Stimulated activated effector memory CD8-positive, alpha-beta T cell treated with anti-CD3 and anti-CD28 coated beads, Interleukin-12 subunit alpha, Interleukin-12 subunit beta, amount 100 ng/mL, for 72 hours (primary cell): ENCODE measurements at places on chromosomes 5 and 9.

DNA sequence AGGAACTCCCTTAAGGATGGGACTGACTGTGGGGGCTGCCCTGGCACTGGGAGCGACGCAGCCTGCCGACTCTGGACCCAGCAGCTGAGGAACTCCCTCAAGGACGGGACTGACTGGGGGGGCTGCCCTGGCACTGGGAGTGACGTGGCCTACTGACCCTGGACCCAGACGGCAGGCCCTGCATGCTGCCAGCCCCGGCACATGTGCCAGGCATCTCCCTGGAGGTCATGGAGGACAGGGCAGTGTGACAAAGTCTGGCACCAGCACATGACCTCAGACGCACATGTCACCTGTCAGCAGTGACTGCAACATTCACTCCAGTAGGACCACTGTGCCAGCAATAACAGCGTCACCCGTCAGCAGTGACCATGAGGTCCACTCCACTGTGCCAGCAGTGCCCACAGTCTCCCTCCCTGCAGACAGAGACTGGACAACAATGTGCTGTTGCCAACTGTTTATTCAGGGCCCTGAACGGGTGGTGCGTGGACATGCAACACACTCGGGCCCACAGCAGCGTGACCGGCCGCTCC is 4.5 kb downstream of the FBXW5 start:
- DNase-seq, result no peak

GRCh38 chr5:143403334-143403592 is 223 bp downstream of the NR3C1 start:
- DNase-seq, result no peak

DNA sequence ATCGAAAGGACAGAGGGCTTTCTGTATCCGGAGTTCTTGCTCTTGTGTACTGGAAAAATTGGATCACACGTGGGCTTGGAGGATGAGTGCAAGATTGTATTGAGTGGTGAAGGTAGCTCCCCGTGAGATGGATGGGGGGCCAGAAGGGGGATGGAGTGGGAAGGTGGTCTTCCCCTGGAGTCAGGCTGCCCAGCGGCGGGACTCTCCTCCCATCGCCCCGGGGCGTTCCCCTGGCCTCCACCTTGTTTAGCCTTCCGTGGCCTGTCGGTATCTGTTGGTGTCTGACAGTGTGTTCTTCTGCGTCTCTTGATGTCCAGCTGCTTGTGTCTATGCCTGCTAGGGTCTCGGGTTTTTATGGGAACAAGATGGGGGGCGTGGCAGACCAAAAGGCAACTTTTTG is 54.6 kb upstream of the GABRA6 start:
- DNase-seq, result no peak

DNA sequence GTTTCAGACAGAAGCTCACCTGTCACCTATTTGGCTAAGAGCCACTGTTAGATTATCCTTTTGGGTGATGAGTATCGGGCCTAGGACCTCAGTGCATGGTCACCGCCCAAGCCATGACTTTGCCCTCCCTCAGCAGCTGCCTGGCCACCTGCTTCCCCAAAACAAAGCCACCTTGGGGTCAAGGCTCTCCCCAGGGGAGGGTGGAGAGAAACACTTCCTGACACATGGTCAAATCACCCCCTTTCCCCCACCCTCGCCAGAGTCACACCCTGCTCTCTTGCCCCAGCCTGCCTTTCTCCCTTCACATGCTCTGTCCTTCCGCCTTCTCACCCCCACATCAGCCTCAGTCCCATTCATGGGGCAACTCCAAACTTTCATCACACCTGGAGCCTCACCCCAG is 1.7 kb upstream of the HBEGF start:
- DNase-seq, result no peak

DNA sequence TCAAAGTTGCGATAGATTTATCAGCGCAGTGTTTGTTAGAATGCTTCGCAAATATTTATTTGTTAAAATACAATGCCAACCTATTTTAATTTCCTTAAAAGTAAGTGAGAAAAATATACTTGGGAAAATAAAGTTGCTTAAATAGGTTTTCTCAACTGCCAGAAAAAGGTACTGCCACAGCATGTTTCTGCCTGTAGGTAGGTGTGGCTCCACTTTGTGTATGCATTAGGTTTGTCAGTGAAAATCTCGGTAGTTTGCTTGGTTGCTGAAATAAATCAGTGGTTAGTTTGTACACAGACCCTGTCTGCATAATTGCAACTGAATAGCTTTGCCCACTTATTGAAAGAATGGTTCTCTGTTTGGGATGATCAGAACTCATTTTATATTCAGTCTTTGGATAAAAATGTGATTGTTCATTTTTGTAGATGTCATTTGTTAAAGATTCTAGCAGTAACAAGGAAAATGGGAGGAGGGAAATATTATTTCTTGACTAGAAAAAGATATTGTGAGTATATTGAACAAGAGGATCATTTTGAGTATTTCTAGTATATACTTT is 25.7 kb downstream of the C9orf85 start:
- no peak for DNase-seq

DNA sequence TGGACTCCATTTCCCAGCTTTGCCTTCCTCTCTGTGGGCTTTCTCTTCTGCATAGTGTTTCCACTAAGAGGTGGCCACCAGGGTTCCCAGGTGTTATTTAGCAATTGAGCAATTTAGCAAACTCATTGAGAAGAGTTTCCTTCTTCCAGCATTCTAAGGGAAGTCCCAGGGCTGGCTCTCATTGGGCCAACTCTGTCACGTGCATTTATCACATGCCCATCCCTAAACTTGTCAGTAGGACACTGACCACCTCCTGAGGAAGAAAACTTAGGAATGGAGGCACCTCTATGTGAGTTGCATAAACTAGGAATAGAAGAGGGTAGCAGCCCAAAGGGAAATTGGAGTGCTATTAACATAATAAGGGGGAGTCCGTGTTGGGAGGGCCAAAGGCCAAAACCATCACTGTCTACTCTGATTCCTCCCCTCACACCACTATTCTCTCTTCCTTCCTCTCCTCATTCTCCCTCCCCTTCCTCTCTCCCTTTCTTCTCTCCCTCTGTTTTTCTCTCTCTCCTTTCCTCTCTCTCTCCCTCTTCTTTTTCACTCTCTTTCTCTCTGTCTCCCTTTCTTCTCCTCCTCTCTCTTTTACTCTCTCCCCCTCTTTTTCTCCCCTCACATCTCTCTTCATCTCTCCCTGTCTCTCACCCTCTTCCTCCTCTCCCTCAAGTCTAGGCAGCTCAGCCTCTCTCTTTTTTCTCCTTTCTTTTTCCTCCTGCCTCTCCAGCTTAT is 213.4 kb downstream of the PALM2AKAP2 start:
- no peak for DNase-seq

DNA sequence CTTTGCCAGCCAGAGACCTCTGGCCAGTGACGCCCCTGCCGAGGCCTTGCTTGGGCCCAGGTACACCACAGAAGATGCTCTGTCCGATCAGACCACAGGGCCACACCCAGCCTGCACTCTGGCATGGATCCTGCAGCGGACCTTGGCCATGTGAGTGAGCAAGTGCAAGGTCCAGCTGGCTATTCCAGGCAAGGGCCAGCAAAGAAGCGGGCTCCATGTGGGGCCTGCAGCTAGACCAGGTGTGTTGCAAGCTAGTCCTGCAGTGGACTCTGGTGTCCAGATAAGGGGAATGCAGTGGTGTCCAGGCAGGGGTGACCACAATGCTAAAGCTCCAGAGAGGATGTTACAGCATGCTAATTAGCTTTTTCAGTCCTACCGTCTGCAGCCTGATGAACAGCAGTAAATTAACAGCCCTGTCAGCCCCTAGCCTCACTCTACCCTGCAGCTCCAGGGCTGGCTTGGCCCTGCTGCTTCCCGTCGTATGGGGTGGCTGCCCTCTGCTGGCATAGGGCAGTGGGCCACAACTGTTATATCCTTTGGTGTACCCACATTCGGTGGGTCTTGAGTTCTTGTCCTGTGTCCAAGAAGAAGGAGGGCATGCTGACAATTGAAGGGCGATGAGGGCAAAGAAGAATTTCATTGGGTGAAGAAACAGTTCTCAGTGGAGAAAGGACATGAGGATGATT is 284.5 kb upstream of the POU5F2 start:
- no peak for DNase-seq

GRCh38 chr5:28346696-28347095 is 1308.3 kb upstream of the CDH9 start:
- DNase-seq, result no peak

- DNase-seq, result no peak
These were observed 161.9 kb upstream of the ACOT12 start for GRCh38 chr5:81555865-81556264.

DNA sequence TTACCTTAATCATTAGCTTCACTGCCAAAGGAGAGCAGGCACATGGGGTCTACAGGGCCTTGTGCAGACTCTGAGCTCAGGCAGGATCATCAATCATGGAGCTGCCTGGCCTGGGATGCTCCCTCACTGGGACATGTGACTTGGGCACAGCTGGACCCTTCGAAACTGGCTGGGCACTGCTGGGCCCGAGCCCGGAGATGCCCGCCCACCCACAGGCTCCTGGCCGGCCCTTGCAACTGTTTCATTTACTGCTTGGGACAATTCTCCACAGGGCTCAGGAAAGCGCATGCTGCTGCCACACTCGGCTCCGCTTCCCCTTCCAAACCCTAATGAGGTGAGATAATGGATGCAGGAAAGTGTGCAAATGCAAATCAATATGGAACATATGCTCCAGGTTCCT is 387.5 kb downstream of the TRIM36 start:
- DNase-seq, result no peak

- no peak for DNase-seq
These were observed 92.4 kb upstream of the ANXA1 start for GRCh38 chr9:73059247-73059646.

GRCh38 chr9:79583952-79584654 is 12.3 kb downstream of the TLE4 start:
- DNase-seq, result no peak

DNA sequence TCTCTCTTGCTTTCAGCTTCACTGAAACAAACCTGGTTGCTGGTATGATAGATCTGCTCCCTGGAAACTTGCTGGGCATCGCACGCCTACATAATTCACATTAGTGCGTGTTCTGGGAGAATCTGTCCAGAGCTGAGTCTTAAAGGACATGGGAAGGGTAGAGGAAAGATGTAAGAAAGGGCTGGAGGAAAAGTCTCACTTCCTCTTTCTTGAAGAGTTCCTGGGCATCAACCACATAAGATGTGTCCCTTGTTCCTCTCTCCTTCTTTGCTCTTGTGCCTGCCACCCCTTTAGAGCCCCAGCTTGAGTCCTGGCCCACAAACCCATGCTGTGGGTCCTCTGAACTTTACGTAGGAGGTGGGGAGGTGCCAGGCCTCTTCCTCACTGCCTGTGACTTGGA is 205.3 kb upstream of the PANK3 start:
- DNase-seq, result no peak

- no peak for DNase-seq
These were observed 47.0 kb downstream of the SH3GL2 start for GRCh38 chr9:17625644-17626388.

DNA sequence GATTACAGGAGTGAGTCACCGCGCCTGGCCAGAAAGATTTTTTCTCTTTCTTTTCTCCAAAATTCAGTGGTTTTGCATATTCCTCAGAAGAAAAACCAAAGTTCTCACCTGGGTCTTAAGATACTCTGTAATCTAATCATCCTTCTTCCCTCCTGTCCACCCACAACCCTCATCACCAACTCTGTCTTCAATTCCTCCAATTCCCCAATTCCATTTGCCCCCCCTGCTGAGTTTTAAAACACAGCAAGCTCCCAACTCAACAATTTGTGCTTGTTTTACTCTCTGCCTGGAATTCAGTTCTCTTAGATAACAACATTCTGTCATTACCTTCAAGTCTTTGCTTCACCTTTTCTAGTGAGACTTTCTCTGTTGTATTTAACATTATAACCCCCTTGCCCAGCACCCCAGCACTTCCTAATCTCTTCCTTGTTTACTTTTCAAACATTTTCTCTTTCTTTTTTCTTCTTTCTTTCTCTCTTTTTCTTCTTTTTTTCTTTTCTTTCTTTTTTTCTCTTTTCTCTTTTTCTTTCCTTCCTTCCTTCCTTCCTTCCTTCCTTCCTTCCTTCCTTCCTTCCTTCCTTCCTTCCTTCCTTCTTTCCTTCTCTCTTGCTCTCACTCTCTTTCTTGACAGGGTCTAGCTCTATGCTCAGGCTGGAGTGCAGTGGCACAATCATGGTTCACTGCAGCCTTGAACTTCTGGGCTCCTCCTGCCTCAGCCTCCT is 7.8 kb downstream of the TEX48 start:
- no peak for DNase-seq

DNA sequence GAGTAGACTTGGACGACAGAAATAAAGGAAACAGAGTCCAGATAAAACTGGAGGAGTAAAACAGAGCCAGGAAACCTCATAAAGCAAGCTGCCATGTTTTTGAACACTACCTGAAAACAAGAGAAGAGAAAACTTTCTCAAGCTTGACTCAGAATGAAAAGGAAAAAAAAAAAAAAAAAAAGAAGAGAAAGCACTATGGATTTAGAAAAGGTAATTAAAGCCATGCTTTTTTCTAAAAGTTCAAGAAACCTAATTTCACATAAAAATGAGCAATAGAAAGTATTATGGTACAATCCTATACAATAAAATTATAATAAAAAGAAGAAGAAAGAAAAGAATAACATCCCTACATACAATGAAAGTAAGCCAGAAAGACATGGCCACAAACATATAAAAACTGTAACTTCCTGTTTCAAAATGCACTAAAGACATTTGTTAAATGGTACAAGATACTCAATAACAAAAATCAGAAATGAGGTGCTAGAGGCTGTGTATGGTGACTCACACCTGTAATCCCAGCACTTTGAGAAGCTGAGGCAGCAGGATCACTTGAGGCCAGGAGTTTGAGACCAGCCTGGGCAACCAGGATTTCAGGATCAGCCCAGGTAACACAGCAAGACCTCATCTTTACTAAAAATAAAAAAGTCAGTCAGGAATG is 129.5 kb downstream of the SIL1 start:
- no peak for DNase-seq

GRCh38 chr9:18921366-18922075 is 111.5 kb downstream of the SAXO1 start:
- no peak for DNase-seq

DNA sequence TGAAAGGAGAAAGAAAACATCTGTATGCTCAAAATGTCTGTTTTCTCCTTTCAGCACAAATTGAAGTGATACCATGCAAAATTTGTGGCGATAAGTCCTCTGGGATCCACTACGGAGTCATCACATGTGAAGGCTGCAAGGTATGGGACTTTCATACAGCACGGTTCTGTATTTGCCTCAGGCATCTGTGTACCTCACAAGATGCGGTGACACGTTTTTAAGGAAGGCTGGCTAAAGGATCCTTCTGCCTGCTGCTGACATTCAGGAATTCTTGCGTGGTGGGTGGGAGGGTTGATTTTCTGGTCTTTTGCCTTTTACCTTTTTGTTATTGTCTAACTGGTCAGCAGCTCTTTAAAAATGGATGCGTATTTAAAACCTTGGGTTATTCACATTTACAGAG is 133.1 kb downstream of the RORB start:
- no peak for DNase-seq

GRCh38 chr9:90460220-90460619 is 182.4 kb downstream of the DIRAS2 start:
- DNase-seq, result no peak

- DNase-seq, result no peak
These were observed 22.9 kb upstream of the ASS1 start for GRCh38 chr9:130421802-130422276.

- no peak for DNase-seq
These were observed 227.3 kb downstream of the KDM4C start for GRCh38 chr9:6984941-6985578.

- no peak for DNase-seq
These were observed 176.0 kb upstream of the ZNF608 start for GRCh38 chr5:124922255-124922975.

- DNase-seq, result no peak
These were observed 89.1 kb upstream of the SPDL1 start for GRCh38 chr5:169494383-169494935.
